CD4-positive, alpha-beta T cell treated with Interferon gamma for 1 hour (primary cell): ENCODE measurements at places on chromosomes 13 and 19.

DNA sequence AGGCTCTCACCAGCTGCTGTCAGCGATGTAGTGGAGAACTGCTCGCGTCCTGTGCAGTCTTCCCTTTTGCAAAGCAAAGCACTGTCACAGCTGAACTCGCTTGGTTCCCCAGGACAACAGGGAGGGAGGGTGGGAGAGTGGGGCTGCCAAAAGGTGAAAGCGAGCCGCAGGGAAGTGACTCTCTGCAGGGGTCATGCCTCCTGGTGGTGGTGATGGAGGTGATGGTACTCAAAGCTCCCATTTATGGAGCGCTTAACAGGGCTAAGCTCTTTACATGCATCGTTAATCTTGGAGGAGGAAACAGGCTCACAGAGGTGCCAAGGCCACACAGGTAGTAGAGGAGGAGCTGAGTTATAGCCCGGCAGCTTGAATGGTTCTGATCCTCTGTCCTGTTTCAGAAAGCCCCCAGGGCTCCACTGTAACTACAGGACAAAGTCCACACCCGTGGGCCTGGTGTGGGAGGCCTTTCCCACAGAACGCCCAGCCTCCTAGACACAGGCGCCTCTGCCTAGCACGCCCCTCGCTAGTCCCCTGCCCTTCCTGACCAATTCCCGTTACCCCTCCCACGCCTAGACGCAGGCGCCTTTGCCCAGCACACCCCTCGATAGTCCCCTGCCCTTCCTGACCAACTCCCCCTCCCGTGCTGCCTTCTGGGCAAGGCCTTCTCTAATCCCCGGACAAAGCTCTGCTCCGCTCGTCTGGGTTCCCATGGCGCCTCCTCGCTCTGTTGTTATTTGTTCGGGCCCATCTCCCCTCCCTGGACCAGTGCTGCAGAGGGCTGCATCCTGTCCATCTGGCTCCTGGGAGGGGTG is 10.7 kb downstream of the PPP1R37 start:
- no peak for DNase-seq

DNA sequence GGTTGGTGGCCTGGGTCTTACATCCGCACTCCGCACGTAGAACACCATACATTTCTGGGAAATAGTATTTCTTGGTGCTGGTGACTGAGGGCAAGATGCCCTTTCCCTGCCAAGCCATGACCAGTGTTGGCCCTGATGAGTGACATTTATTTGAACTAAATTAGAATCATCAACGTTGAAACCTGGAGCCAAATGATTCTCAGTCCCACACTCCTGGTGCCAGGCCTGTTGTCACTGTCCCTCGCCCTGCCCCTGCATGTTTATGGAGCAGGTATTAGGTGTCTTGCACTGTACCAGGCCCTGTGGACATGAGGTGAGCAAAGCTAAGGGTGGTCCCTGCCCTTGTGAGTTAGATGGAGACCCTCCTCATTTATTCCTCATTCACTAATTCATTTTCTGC is 5.8 kb downstream of the CHST8 start:
- DNase-seq: no peak

- no peak for DNase-seq
Observed at GRCh38 chr19:3862826-3863500, 5.9 kb downstream of the ZFR2 start.

DNA sequence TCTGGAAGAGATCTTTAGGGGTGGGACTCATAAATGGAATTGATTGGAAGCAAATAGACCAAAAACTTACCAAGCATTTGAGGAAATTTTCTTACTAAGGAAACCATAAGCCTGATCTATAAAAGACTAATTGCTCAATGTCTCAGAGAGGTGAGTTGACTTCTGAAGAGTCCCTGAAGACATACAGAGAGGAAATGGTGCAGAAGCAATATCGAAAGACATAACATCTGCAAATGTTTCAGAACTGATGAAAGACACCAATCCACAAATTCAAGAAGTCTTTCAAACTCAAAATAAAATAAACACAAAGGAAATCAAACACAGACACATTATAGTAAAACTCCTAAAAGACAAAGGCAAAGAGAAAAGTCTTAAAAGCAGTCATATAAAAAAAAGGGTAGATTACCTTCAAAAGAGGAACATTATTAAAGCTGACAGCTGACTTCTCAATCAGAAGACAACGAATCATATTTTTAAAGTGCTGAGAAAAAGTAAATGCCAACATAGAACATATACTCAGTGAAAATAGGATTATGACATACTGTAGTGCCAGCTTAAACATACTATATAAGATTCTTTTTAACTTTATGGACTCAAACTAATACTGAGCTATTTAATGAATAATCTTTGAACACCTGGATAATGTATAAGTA is 45.4 kb upstream of the CALM3 start:
- no peak for DNase-seq

DNA sequence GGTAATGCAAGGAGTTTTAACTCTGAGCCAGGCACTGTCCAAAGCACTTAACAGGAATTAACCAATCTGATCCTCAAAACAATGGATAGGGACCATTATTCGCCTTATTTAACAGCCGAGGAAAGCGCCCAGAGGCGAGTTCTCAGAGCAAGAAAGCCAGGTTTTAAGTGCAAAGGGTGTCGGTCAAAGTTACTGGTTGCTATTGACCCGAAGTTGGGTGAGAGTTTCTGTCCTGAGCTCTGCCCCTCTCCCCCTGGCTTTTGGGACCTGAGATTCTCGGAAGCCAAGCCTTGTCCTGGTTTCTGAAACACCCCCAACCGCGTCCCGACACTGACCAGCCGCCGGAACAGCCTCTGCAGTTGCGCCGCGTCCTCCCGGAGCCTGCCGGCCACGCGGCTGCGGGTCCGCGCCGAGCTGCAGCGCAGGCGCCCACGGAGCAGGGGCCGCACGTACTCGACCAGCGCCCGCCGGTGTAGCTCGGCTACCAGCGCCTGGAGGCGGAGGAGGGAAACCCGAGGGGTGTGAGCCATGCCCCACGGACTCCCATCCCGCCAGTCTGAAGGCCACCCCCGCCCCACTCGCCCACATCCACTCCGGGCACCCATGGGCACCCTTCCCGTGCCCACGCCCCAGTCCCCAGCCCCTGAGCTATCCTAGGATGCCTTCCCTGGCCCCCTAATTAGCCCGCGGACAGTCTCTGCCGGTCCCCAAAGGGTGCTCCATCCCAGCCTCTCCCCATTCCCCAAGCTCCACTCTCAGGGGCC is 27.8 kb downstream of the EXOC3L2 start:
- DNase-seq: no peak

- no peak for DNase-seq
Observed at GRCh38 chr13:78402708-78403400, 200.5 kb downstream of the POU4F1 start.
